ENCODE measurements at places on chromosomes 4 and X.

GRCh38 chr4:170770664-170771063 is 680.9 kb upstream of the AADAT start:
- DNase-seq = no peak

DNA sequence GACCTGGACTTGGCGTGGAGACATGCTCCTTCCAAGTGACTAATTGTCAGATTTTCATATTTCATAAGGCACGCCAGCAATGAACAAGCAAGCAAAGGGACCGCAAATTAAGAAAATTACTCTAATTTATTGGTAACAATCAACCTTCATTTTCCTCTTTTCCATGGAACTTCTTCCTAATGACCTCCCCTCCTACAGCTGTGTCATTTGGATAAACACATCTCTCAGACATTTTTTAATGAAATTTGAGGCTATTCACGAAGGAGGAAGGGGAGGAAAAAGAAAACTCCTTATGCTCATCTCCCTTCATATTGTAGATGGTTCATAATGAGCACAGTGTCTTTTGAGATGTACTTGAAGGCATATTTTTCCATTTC is 38.6 kb upstream of the TLR3 start:
- DNase-seq = no peak

DNA sequence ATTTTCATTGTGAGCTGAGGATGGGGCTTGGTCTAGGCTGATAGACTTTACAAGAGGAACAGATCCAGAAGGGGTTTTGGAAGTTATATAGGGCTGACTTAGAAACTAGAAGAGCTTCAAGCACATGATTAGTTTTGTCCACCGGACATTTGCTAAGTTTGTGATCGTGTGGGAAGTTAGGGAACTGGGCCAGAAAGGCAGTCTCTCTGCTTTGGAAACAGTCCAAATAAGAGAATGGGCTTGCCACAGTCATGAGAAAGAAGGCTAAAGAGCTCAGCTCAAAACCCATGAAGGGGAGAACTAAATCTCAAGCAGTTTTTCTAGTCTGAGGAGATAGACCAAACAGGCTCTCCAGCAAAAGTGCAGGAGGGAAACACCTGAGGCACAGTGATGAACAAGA is 67.8 kb downstream of the ZNF674 start:
- DNase-seq = no peak

- DNase-seq = no peak
Measured at GRCh38 chr4:72505314-72505744, 63.7 kb downstream of the ADAMTS3 start.

GRCh38 chr4:184849185-184849584 is 23.4 kb upstream of the ACSL1 start:
- no peak for DNase-seq

- DNase-seq = no peak
Measured at GRCh38 chr4:77615153-77615552, 9.5 kb downstream of the CXCL13 start.

Data from activated CD8-positive, alpha-beta memory T cell treated with anti-CD3 and anti-CD28 coated beads, Interleukin-2, amount 50 U/mL, for 4 hours (primary cell).